Activated naive CD4-positive, alpha-beta T cell treated with anti-CD3 and anti-CD28 coated beads, Interleukin-2, amount 10 ng/mL, durations not matched to agents 7 days and 5 days (primary cell): ENCODE measurements at places on chromosomes 3 and 15.
A peak's percentile ranks its signal among the peaks of the same experiment; 100 is the strongest.

GRCh38 chr3:123104550-123104949 is 37.7 kb downstream of the PDIA5 start:
- DNase-seq = no peak

DNA sequence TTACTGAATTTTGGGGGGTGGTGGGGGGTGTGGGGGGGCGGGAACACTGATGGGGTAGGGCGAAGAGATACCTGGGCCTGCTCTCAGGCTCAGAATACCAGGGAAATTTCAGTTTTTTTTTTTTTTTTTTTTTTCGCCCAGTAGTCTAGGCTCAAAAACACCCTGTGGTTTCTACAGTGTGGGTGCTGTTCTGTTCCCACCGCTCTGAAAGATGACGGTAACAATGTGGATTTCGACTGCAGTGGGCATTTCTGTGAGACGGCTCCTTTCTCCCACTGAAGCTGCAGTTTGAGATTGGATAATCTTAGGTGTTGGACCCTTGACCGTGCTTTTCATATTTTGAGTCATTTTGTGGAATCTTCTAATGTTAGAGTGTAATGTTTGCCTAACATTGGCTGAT is 143.8 kb upstream of the RGMA start:
- DNase-seq = no peak

DNA sequence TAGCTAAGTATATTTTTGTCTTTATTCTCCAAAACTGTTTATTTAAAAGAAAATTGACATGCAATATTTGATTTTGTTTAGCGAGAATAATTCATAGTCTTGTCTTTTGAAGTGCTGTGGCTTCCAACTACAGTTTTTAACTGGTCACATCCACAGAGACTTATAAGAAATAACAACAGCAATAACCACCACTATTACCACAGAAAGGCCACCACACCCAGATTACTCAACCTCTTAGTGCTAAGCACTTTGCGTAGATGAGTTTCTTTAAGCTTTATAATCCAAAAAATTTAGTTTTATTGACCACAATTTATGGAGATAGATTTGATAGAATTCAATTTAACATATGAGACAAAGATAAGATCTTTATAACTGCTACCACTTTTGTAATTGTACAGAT is 468.4 kb upstream of the UBE2E2 start:
- DNase-seq = no peak

- no peak for DNase-seq
These were observed 67.7 kb upstream of the ATP11B start for GRCh38 chr3:182725372-182726251.

- peak; percentile 32 for DNase-seq
These were observed 204.9 kb downstream of the TNIK start for GRCh38 chr3:171255236-171255806.

- DNase-seq = no peak
These were observed 30.2 kb downstream of the DAG1 start for GRCh38 chr3:49500205-49500731.

GRCh38 chr15:33636234-33636633 is 325.5 kb downstream of the RYR3 start:
- DNase-seq = no peak

- no peak for DNase-seq
These were observed 662.9 kb downstream of the NLGN1 start for GRCh38 chr3:174060431-174060830.

DNA sequence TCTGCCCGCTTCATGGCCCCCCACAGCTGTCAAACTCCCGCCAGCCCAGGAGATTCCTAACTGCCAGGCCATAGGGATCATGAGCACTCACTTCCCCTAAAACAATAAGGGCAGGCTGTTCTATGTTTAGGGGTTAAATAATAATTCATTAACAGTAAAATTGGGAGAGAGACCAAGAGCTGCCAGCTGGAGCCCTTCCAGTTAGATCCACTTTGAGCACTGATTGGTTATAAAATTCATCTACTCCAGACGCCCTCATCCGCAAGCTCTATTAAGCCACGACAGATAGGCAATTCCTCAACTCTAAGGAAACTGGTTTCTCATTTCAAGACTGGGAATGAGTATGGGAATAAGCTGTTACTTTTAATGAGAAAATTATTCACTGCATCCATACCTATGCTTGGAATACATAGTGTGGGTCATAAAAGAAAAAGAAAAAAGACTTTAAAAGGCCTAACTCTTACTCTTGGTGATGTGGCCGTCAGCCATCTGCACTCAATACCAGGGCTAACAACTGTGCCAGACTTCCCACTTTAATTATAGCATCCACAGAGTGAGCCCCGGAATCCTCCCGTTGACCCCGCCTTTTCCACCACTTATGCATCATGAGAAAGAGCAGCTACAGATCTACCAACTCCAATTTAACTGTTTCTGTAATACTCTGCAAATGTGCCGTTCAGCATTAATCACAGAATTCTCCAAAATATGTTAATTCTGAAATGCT is 44.5 kb downstream of the IL17RD start:
- no peak for DNase-seq

DNA sequence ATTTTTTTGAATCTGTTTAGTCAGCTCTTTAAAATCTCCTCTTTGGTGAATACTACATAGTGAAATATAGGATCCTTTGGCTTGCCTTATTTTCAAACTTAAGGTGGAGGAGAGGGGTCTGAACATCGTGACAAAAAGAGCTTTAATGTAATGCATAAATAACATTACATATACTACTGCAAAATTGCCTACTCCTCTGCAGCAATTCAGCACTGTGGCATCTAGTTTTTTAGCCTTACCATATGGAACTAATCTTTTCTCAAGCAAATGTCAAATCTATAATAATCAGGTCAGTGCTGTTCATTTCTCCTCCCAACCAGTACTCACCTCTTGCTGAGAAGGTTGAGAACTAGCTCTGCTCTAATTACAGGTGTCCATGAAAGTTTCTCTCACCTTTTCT is 394.0 kb upstream of the CDIN1 start:
- DNase-seq = no peak

DNA sequence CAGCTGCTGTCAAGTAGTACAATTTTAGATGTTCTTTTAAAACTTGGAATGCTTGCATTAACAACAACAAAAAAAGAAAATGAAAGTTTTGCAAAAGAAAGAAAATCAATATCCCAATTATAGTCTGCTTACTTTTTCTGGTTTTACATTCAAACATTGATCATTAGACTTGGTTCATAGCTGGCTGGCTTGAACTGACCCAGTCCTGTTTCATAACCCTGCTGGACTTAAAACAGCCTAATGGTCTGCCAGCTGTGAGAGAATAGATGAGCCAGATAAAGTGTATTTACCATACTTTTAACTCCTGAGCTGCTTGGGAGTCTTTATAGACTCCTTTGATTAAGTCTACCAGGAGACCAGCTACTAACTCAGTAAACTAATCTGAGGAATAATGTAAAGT is 59.2 kb downstream of the PIAS1 start:
- DNase-seq = no peak
